Neuronal stem cell (in vitro differentiated cells): ENCODE measurements at places on chromosomes 13 and 19.

GRCh38 chr13:86085890-86086289 is 286.7 kb upstream of the SLITRK6 start:
- DNase-seq, result no peak

- no peak for DNase-seq
These were observed 1899.5 kb downstream of the OLFM4 start for GRCh38 chr13:54928071-54928470.

- DNase-seq, result no peak
These were observed 47.1 kb downstream of the COL4A2 start for GRCh38 chr13:110354123-110354627.

DNA sequence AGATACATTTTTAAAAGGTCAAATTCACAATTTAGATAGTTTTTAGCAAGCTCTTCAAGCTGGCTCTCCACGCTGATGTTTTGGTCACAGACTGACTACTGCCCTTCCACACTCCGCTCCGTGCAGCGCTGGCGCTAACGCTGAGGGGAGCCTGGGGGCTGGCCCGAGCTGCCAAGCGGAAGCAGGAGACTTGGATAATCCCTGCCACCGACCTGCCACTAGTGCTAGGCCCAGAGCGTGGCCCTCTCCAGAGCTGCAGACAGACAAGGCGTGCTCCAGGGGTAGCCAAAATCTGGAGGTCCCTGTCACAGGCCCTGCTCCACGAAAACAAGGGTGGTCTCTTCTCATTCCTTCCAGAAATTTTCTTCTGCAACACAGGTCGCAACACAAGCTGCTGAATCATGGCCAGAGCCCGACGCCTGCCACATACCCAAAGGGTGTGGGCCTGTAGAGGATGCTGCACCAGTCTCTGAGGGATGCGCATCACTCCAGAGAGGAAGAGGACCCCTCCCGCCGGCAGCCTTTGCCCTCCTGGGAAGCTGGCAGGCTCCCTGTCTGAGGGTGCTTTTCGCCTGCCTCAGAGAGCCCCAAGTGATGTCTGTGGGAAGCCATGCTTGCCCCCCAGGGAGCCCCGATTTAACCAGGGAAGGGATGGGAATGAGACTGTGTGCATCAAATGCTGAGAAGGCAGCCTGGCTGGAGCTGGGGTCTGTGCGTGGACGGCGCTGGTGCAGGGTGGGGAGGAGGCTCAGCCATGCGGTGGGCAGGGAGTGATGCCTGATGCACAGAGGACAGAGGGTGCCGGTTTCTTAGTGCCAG is 21.6 kb downstream of the CAPS start:
- no peak for DNase-seq

DNA sequence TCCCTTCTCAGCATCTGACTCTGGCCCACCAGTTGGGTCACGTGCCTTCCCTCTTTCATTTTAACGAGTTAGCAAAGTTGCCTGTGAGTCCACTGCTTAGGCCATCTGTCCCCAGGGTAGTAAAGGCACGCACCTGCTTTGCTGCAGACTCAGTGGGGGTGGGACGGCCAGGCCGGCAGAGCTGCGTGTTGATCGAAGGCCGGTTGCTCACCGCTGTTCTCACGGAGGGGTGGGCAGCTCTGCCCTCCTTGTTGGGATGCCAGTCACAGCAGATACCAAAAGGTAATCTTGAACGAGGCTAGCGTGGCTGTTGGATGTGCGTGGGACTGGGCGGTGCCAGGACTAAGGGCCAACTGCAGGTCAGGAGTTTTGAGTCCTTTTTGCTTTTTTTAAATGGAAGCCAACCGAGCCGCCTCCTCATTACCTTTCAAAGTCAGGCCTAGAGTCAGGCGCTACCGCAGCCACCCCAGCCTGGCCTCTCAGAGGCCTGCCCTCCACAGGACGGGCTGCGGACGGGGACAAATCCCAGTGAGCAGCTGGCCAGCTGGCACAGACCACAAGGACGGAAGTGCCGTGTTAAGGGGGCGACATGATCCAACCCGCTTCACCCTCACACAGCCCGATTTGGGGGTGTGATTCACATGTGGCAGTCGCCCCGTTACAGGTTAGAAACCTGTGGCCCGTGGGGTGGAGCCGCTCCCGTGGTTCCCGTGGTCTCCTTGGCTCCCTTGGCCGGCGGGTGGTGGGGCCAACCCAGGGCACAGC is 20.6 kb downstream of the ADPRHL1 start:
- DNase-seq, result no peak

GRCh38 chr13:21522130-21522529 is 63.0 kb upstream of the ZDHHC20 start:
- DNase-seq, result no peak

DNA sequence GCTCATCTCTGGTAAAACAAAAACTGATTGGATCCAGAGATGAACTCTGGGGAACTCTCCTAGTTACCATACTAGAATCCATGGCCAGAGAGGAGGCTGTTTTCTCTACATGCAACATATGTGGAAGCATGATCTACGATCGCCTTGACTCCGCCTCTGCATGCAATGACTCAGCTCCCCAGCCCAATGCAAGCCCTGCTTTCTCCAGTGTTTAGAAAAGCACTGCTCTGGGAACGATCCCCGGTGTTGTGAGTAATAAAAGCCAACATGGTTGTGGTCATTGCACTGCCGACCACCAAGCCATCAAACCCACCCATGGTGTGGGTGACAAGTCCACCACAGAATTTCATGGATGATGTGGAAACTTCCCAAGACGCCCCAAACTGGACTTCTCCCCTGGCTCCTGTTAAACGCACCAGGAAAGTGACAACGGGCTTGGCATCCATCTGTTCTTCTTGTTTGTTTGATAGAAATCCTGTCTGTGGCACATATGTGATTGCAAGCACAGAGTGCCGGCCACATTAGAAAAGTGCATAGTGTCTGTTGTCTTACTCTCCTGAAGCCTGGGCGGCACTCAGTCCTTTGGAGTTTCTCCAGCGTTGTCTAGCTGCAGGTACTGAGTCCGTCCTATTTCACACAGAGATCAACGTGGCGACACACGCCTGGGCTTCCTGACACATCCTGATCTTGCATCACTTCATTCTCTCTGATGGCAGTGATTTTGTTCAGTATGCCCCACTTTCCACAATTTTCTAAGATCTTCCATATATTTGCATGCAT is 36.4 kb upstream of the VSTM2B start:
- DNase-seq, result no peak

GRCh38 chr19:1651568-1652291 is 685 bp downstream of the TCF3 start:
- DNase-seq, result peak; percentile 42

DNA sequence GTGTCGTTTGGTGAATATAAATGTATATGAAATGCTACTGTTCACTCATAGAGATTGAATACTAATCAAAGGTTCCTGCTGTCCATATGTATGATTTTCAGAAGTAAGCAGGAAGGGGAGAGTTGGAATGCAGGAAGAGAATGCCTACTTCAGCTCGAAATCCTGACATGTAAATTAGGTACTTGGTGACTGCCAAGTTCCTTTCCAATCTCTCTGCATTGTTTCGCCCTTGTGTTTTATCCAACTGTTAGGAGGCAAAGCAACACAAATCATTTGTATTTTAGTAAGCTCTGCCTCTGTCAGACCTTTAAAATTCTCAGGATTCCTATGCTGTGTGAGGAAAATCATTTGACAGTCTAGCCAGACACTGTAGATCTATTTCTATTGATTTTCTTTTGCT is 9.0 kb downstream of the STARD13 start:
- no peak for DNase-seq

GRCh38 chr13:103356226-103356864 is 290.1 kb upstream of the SLC10A2 start:
- no peak for DNase-seq

- DNase-seq, result no peak
These were observed 6.8 kb upstream of the KBTBD6 start for GRCh38 chr13:41139296-41139966.

GRCh38 chr13:38008636-38009035 is 139.1 kb upstream of the TRPC4 start:
- no peak for DNase-seq

DNA sequence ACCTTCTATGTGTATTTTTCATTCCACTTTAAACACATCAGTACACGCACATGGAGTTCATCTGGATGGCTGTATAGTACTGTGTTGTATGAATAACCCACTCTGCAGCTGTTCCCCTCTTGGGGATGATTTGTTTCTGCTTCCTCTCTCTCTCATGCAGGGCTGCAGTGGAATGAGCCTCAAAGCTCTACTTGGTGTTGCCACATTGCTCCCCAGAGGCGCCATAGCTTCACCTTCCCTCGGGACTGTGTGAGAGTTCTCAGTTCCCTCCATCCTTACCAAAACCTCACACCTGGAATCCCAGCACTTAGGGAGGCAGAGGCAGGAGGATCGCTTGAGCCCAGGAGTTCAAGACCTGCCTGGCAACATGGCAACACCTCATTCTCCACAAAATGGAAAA is 28.4 kb upstream of the GPR183 start:
- no peak for DNase-seq

- DNase-seq, result no peak
These were observed 92.9 kb downstream of the SOX1 start for GRCh38 chr13:112159575-112160547.

DNA sequence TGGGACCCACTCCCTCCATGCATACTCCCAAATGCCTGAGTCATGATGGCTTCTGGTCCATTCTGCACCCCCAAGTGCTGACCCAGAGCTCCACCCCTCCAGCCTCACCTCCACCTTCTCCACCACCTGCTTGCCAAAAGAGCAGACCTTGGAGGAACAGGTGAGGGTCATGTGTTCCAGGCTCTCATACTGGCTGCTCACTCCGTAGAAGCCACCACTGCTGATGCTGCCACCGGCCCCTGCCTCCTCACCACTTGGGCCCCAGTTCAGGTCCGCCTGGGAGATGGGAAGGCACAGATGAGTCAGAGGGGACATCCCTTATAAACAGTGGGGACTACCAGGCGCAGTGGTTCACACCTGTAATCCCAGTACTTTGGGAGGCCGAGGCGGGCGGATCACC is 7.9 kb downstream of the CD37 start:
- DNase-seq, result no peak
